NCI-H748 treated with DMSO at 0.1 percent for 48 hours (cell line): ENCODE measurements at places on chromosomes 1 and 21.

GRCh38 chr1:119871881-119872280 is 24.4 kb downstream of the ADAM30 start:
- no peak for DNase-seq

DNA sequence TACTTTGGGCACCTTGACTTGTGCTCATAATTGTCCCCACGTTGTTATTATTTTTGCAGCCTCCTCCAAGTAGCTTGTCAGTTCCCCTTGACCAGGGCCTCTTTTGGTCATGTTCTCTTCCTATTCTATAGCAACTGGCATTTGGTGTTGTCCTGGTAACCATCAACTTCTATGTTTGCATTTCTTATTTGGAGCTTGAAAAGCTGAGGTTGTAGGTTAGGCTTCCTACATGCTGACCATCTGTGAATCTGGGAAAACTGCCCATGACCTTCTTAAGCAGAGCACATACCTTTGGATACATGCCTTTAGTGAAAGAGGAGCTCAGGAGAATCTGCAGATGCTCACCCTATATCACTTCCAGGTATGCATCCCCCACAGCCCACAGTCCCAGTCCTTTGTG is 160.8 kb downstream of the HHAT start:
- DNase-seq: no peak

DNA sequence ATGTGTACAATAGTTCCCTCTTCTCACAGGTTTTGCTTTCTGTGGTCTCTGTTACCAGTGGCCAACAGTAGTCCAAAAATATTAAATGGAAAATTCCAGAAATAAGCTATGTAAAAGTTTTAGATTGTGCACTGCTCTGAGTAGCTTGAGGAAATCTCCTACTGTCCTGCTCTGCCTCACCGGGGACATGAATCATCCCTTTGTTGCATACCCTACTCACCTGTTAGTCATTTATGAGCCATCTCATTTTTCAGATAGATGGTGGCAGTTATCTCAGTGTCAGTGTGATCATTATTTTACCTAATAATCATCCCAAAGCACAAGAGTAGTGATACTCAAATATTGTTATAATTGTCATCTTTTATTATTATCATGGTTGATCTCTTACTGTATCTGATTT is 688.1 kb downstream of the PLA2G4A start:
- peak; percentile 37 for DNase-seq

DNA sequence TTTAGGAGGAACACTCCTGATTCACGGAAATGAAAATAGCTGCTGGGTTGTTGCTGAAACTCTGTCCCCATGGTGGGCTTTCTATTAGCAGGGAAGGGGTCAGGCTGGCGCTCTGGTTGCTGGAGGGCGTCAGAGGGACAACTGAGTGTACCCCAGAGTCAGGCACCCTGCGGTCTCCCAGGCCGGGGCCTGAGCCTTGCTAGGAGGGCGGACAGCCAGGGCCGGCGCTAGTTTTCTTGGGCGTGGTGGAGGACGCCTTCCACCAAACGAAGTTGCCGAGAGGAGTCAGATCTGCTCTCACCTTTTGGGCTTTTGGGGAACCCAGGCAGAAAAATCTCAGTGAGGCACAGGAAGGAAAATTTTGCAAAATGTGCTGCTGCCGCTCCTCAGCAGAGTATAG is 54.8 kb downstream of the NGF start:
- DNase-seq: no peak

DNA sequence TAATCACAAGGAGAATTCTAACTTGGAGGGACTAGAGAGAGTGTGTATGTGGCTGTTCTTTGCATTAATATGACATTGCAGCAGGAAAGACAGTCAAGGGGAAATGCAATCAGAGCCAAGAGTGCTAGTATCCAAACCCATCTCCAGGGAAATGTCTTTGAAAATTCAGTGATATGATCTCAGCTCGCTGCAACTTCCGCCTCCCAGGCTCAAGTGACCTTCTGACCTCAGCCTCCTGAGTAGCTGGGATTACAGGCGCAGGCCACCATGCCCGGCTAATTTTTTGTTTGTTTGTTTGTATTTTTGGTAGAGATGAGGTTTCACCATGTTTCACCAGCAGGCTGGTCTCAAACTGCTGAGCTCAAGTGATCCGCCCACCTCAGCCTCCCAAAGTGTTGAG is 16.3 kb downstream of the VASH2 start:
- no peak for DNase-seq

GRCh38 chr21:35039595-35040289 is 9.4 kb downstream of the RUNX1 start:
- no peak for DNase-seq

DNA sequence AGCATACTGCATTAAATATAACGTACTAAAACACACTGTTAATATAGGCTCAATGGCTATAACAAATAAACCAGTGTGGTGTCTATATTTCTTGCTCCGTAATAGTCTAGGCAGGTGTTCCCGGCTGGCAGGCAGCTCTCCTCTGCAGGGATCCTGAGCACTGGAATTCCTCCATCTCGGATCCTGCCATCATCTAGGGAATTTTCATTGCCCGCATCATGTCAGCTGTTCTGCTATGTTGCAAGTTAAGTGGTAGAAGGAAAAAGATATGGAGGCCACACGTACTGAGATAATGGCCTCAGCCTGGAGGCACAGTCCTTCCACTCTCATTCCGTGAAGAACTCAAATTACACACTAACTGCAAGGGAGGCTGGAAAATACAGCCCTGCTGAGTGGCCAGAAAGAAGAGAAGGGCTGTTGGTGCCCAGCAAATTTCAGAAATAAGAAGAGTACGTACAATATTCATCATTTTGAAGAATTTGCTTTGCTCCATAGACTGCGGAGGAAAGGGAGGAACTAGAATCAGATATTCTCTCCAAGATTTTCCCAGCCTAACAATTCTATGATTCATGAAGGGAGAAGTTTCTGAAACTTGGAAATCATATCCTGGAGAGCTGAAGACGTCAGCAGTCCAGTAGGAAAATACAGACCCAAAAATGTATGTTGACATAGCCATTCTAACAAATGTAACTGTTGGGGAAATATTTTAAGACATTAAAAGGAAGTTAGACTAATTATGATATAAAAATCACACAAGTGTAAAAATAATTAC is 263.3 kb downstream of the MRPL39 start:
- no peak for DNase-seq

GRCh38 chr1:199909137-199909536 is 118.4 kb upstream of the NR5A2 start:
- DNase-seq: no peak

GRCh38 chr1:14850563-14850962 is 252.1 kb downstream of the KAZN start:
- no peak for DNase-seq

GRCh38 chr1:221919743-221920142 is 177.9 kb upstream of the DUSP10 start:
- DNase-seq: no peak

GRCh38 chr1:167950569-167950968 is 13.7 kb upstream of the MPC2 start:
- DNase-seq: no peak

DNA sequence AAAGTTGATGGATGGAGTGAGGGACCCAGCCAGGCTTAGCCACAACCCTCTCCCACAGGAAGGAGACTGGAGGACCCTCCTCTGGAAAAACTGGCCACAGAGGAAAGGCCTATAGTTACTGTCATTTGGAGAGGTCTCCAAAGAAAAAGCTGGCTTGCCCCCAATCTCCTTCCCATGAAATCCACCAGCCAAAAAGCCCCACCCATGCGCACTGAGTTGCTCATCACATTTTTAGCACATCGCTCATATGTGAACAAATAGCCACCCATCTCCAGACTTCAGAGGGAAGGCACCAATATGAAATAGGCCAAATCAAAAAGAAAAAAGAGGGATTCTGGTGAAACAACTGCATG is 36.9 kb upstream of the QSOX1 start:
- DNase-seq: no peak
